Renal cortical epithelial cell (primary cell): ENCODE measurements at places on chromosomes 2 and 18. TPM values are rescaled to one million over a fixed set of nuclear protein-coding genes. Genes with fewer than 3 reads are reported as not detected.

Gene PLEKHH2
- total RNA-seq = 7.8 and 19.1 TPM in 2 replicates

GRCh38 chr18:26565514-26565913, 17.2 kb upstream of the KCTD1 start:
- no peak for DNase-seq

DNA sequence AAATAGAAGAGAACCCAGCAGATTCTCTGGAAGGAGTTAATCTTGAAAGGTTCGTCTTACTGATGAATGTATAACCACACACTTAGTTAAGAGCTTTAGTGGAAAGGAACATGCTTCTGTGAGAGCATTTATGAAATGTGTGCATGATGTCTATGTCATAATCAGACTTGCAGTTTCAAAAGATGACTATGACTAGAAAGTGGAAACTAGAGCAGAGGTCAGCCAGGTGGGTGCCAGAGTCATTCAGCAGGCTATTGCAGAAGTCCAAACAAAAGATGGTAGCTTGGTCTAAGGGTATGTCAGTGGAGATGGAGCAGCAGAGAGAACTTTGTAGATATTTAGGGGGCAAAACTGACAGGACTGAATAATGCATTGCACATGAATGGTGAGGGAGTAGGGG, 825.8 kb downstream of the DCC start:
- DNase-seq = no peak

GRCh38 chr2:207403950-207404349, 125.8 kb upstream of the CREB1 start:
- no peak for DNase-seq

- DNase-seq = peak; percentile 48
These were observed 109.1 kb downstream of the RIF1 start for GRCh38 chr2:151518802-151519201.

DNA sequence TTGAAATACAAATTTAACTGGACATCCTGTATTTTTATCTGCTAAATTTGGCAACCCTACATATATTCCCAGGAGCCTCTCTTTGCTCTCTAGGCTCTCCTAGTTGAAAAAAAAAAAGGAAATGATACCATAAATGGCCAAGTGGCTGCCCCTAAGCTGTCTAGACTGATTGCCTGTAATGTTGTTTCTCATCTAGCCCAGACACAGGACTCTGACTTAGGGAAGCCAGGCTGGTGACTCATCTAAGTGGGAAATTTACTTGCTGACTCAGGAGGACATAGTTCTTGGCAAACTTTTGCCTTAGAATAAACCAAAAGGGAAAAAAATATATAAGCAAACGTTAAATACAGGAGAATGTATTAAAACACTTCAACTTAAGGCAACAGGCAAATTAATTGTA, 14.6 kb upstream of the ITGAV start:
- DNase-seq = peak; percentile 100

DNA sequence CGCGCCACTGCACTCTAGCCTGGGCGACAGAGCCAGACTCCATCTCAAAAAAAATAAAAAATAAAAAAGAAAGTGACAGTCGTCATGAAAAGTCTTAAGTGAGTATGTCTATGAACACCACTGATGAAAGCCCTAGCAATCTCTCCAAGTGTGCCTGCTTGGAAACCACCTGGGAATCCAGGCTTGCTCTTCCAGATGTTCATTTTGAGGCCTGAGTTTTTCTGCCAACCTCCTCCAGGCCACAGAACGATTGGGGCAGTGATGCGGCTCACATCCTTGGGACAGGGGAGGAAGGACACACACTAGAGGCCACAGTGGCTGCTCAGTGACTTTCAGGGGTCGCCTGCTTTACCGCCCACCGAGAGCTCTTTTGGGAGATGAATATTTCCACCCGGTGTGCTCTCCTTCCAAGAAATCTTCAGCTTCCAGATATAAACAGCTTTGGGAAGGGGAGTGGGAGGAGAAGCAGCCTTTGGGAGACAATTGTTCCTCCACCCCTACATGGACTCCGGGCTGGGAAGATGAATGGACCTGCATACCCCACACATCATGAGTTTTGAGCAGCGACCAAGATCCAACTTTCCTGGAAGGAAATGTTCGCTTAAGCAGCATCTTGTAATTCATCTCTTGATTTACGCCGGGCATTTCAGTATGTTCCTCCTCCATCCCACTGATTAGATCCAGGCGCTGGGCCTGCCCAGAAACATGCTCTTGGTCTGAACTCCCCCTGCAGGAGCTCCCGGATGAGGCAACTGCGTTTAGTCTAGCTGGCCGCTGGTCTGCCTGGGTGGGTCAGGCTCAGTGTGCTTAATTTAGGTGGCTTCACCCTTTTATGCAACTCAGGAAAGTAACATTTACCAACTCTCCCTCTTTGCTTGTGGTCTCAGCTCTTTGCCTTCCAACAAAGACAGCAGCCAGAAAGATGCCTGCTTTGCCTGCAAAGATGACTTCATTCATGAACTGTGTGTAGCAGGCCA, 6.2 kb upstream of the ARMC9 start:
- peak; percentile 35 for DNase-seq

Gene CNTNAP5
- under 0.01 and 0.20 TPM in 2 replicates for total RNA-seq

Gene CRYBA2
- total RNA-seq = not detected in 2 replicates

Gene NCKAP5
- total RNA-seq = 0.55 and 0.69 TPM in 2 replicates

Gene MERTK
- total RNA-seq = 4.4 and 5.7 TPM in 2 replicates

GRCh38 chr18:33034945-33035344, 262.1 kb upstream of the KLHL14 start:
- DNase-seq = peak; percentile 77

Gene LYG2
- not detected in 2 replicates for total RNA-seq

GRCh38 chr2:74328074-74328473, 15.1 kb downstream of the SLC4A5 start:
- DNase-seq = no peak

- DNase-seq = no peak
These were observed 44.7 kb upstream of the DSC1 start for GRCh38 chr18:31207391-31207790.

GRCh38 chr2:221554769-221555493, 17.2 kb downstream of the EPHA4 start:
- peak; percentile 32 for DNase-seq

Gene SDC1
- 132 and 222 TPM in 2 replicates for total RNA-seq

- DNase-seq = no peak
These were observed 119.3 kb downstream of the STPG4 start for GRCh38 chr2:47035615-47036488.

DNA sequence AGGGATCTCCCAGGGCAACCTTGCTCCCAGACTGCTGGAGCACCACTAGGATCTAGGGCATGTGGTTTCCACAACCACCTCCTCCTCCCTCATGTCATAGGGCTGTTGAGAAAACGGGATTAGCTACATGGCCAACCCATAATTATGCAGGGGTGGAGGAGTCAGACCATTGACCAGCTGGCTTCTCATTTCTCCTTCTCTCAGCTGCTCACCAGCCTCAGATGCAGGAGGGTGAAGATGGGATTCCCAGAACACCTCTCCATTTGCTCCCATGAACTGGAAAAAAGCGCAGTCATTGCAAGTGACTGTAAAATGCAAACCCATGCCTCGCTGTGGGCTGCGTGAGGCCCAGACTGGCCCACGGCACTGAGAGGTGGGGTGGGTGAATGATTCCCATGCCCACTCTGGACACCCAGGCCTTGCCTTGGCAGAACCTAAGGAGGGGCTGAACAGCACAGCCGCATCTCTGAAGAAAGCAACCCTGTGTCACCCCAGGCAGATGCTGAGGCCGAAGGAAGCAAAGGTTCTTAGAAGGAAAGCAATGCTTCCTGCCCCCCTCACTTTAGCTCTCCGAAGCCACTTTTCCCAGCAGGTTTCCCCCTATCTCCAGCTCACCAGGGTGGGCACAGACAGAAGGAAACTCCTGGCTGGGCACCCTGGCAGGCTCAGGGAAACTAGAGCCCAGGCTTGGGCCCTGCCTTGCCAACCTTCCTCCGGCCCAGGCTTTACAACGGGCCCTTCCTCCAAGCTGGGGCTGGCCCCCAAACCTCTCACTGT, 69.6 kb upstream of the RTN4 start:
- no peak for DNase-seq

Gene ERFE
- 10.4 and 13.9 TPM in 2 replicates for total RNA-seq

GRCh38 chr2:96195410-96196066, 13.1 kb downstream of the STARD7 start:
- DNase-seq = peak; percentile 50

DNA sequence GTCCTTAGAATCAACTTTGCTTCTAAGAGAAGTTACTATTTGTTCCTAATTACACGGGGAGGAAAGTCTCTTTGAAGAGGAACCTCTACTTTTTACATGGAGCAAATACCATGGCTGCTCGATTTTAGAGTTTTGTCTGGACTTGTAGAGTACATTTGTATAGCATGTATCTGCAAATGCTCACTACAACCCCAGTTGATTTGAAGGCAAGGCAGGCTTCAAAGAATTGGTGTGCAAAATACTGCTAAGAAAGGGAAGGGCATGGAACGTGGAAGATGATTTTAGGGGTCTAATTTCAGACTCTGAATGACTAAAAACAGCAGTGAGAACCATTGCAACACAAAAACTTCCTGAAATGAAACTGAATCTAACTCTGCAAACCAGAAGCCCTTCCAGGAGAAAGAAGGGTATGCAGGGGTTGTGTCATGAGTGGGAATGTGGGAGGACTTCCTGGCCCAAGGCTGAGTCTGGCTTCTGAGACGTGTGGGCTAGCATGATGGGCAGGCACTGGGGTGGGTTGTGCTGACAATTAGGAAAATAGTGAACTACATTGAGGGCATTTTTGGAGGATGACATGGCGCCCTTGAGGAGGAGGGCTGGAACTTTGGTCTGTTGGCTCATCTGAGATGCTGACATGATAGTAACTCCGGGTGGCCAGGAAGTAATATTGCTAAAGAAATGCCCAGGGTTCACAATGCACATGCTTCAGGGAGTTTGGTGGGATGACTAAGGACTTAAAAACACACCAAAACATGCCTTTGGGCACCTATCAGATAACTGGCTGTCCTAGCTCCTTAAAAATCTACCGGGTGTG, 18.9 kb upstream of the IL1R2 start:
- DNase-seq = peak; percentile 68

DNA sequence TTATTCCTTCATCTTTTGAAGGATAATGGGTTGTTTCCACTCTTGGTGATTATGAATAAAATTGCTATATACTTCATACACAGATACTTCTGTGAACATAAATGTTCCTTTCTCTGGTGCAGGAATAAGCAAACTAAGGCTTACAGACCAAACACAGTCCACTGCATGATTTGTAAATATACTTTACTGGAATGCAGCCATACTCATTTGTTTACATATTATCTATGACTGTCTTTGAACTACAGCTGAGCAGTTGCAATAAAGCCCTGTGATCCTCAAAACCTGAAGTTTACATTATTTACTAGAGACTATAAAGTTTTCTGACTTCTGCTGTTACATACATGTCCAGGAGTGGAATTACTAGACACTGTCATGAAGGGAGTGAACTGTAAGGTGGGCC, 381.0 kb upstream of the CNTNAP5 start:
- no peak for DNase-seq

- no peak for DNase-seq
These were observed 45.1 kb upstream of the RBMS1 start for GRCh38 chr2:160538559-160539355.

- peak; percentile 13 for DNase-seq
These were observed 14.5 kb downstream of the CERS6 start for GRCh38 chr2:168470320-168471162.

- DNase-seq = peak; percentile 71
These were observed 5.5 kb downstream of the DCTN1 start for GRCh38 chr2:74374509-74375205.

Gene VWA3B
- not detected in 2 replicates for total RNA-seq

Gene FBXO36
- 4.2 and 8.0 TPM in 2 replicates for total RNA-seq

DNA sequence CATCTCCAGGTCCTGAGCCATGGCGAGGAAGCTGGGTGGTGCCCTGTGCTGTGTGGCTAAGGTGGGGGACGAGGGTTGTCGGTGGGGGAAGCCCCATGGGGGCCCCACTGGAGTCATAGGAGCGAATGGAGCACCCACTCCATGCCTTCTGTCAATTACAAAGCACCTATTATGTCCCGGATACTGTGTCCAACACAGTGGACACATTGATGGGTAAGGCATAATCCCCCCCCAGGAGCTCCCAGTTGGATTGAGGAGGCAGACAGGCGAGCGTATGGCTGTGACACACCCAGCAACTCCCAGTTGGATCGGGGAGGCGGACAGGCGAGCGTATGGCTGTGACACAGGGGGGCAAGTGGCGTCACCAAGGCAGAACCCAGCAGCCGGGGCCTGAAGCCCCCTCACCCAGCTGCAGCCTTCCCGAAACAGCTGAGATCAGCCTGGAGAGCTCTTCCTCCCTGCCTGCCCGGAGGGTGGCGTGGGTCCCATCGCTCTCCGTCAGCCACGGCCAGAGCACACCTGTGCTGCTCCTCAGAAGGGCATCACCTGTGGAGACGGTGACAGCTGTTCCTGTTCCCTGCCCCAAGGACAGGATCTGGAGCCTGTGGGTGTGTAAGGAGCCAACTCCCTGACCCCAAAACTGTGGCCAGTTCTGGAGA, 69.6 kb downstream of the HPCAL1 start:
- DNase-seq = no peak

DNA sequence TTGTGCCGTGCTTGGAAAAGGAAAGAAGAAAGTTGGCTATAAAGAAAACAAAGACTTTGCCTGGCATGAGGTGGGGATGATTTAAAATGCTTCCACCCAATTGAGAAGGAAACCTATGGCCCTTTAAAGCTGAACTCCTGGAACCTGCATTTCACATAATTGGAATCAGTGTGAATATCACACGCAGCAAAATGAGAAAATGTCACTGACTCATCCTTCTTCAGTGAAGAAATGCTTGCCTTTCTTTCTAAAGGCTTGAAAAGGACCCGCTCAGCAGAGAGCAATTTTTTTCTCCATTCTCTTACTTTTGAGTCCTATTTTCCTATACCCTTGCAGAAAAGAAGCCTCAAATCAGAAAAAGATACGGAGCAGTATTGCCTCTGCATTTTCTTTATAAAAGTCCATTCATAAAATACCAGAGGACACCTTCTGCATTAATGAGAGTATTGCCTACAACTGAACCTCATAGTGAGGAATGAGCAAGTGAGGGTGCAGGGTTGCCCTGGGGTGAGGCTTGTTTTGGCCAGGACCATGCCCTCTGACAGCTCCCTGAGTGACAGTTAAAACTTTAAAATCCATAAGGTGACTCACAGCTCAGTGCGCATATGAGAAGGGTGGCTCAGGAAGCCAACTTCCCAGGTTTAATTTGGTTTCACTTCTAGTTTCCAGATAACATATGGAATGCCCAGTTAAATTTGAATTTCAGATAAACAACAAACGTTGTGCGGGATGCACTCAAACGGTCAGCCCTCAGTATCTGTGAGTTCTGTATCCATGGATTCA, 191.9 kb upstream of the GYPC start:
- DNase-seq = no peak

Gene CPO
- total RNA-seq = 1.1 TPM in 1 of 2 replicates, not detected in the other

GRCh38 chr2:144032566-144032965, 487.4 kb downstream of the ZEB2 start:
- DNase-seq = peak; percentile 42
